ENCODE measurements at places on chromosomes 12 and 14.

- no peak for DNase-seq
Observed at GRCh38 chr12:113581342-113581741, 109.7 kb upstream of the LHX5 start.

DNA sequence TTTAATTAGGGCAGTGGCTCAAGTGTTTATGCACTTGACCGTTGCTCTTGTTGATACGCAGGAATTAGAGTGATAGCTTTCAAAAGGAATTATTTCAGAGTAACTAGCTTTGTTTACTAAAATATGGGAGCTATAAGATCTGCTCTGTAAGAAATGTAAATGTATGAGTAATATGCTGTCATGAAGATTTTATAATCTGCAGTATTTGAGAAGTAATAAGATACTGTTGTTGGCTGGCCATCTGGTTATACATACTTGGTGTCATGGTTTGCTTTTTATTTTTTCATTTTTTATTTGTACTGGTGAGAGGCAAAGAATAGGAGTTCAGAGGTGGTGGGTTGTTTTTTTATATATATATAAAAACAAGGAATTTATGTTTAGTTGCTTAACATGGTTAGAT lies 58.5 kb downstream of the PLXNC1 start:
- DNase-seq, result no peak

- no peak for DNase-seq
Observed at GRCh38 chr12:25800101-25800500, 158.4 kb upstream of the RASSF8 start.

DNA sequence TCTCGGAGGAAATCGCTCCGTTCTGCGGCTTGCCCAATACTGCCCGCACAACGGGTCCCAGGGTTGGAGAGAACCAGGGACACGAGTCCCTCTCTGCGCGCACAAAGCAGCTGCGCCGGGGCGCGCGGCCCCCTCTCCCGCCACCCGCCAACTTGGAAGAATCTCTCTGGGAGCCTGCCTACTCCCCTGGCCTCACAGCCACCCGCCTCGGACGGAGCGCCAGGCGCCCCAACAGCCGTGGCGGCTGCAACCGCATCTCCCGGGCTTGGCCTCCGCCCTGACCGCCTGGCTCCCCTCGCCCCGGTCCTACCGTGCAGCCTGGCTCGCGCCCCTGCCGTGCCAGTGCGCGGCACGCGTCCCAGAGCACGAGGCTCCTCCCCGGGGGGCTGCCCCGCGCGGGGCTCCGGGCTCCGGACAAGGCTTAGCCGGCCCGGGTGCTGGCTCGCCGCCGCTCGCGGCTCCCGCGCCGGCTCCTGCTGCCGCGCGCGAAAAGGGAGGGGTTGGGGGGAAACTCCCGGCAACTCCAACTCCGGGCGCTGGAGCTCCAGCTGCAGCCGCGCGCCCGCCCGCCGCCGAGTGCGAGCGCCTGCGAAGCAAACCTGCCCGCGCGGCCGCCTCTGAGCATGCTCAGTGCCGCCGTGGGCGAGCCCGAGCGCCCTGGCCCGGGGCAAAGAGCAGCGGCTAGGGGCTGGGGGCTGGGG lies at the start of gene STXBP6:
Gene STXBP6 (minus strand): TSS at position 580 of the 701 bp plus-strand sequence. CDS start 75,329 bp downstream, outside the sequence.
- peak; percentile 49 for DNase-seq

DNA sequence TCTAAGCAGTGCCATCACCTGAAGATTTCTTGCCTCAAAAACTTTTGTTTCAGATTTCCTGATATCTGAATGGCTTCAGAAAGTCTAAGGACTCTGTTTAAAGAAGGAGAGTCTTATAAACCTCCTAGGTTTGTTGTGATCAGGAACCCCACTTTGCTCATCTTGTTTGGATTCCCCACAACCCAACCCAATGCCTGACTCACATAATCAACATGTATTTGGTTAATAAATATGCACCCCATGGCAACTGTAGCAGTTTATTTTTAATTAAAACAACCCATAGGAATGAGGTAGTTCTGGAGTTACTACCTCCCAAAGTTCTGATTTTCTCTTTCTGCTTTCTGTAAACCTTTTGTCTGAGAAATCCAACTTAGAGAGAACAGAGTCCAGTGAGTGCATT lies 51.5 kb downstream of the DBX2 start:
- no peak for DNase-seq

DNA sequence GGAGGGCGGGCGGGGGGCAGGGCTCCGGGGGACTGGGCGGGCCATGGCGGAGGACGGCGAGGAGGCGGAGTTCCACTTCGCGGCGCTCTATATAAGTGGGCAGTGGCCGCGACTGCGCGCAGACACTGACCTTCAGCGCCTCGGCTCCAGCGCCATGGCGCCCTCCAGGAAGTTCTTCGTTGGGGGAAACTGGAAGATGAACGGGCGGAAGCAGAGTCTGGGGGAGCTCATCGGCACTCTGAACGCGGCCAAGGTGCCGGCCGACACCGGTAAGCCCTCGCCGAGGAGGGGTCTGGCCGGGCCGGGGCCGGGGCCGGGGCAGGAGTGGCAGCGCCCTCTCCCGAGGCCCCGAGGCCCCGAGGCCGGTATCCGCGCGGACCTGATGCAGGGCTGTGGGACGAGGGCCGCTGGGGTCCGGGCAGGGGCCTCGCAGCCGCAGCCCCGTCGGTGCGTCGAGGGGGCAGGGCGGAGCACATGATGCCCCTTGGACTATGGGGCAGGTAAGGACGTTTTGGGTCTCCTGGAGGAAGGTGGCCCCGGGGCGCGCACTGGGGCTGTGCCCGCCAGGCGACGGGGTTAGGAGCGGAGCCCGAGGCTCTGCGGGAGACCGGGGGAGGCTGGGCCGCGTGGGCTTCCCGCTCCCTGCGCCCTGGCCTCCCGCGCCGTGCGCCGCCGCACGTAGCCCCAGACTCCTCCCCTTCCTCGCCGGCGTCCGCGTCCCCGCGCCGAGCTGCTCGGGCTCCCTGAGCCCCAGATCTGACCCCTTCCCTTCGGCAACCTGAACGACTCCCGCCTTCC lies at the start of gene TPI1:
Gene TPI1 (plus strand): TSS at position 119 of the 798 bp plus-strand sequence. CDS start 36 bp downstream, at position 155.
- DNase-seq, result peak; percentile 92

- DNase-seq, result no peak
Observed at GRCh38 chr12:30200864-30201263, 417.1 kb upstream of the TMTC1 start.

GRCh38 chr14:61091657-61092273 lies 110.7 kb downstream of the SLC38A6 start:
- no peak for DNase-seq

DNA sequence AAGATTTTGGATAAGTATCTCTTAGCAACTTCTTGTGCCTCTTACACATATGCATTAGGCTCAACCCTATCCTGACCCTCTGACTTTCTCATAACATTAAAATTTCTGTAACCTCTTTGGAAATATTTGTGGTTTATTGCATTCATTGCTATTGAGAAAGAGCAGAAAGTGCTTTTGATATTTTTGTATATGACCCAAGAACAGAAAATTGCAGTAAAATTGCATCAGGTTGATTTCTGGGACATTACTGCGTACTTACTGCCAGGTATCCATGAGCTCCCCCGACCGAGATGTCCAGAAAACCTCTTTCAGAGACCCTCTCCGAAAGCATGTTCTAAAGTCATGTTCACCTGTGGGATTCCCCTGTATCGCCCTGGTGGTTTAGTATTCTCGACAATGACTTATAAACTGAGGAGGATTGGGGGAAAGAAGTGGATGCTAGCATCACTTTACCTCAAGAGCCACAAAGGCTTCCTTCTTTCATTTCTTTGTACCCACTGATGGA lies 14.5 kb upstream of the IL22 start:
- peak; percentile 14 for DNase-seq

GRCh38 chr12:6235499-6235898 lies 35.3 kb downstream of the CD9 start:
- no peak for DNase-seq

Data from suppressor macrophage treated with lipopolysaccharide for 4 hours (primary cell).